H7 (cell line): ENCODE measurements at places on chromosomes 2 and 18. TPM values are rescaled to one million over a fixed set of nuclear protein-coding genes. Genes with fewer than 3 reads are reported as not detected.

DNA sequence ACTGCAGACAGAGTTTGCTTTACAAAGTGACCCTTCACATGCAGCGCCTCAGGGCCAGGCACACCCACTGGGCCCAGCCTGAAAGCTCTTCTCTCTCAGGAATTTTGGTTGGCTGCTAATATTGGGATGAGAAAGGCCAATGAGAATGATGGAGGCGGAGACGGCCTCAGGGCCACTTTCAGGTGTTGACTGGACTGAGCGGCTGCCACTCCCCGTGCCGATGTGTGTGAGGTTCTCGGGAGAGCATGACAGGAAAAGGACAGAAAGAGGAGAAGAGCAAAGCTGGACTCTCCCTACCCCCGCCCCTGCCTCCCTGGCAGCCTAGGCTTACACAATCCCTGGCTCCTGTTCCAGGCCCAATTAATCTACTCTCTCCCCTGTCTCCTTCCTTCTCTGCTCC lies 155.7 kb downstream of the CELF4 start:
- DNase-seq = no peak

GRCh38 chr2:131567891-131568290 lies 40.2 kb downstream of the CCDC74A start:
- no peak for DNase-seq

- DNase-seq = no peak
These were observed 36.7 kb downstream of the KIAA2012 start for GRCh38 chr2:202109737-202110184.

GRCh38 chr18:13480571-13481255 lies 245.6 kb downstream of the FAM210A start:
- DNase-seq = no peak

- DNase-seq = no peak
These were observed 181.1 kb upstream of the SH3BP4 start for GRCh38 chr2:234770715-234771141.

DNA sequence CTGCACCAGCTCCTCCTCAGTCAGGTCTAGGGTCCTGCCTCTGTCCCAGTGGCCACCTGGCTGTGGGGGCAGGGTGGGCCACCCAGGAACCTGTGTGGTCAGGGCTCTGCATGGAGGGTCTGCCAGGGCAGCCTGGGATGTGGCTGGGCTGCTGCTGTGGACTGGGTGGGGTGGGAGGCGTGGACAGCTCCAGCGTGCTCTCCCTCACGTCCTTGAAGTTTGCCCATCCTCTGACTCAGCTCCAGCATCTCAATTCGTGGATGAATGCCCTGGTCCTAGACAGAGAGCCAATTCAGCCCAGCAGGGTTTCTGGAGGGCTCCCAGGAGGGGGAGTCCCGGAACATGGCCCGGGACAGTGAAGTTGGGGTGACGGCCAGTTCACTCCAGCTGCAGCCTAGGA lies 64.3 kb upstream of the EPAS1 start:
- DNase-seq = peak; percentile 12

GRCh38 chr2:197435598-197436420 lies 981 bp upstream of the SF3B1 start:
- DNase-seq = no peak

- no peak for DNase-seq
These were observed 13.9 kb upstream of the ATP6V1B1 start for GRCh38 chr2:70921839-70922234.

- DNase-seq = no peak
These were observed 9.5 kb downstream of the USP40 start for GRCh38 chr2:233556881-233557736.

Gene MAP4K4
- 45.6 and 58.7 TPM in 2 replicates for total RNA-seq

Gene AKAIN1
- total RNA-seq = not detected in 2 replicates

Gene LIMS3
- not detected in 2 replicates for total RNA-seq
